ENCODE measurements at places on chromosomes 2 and 18.

DNA sequence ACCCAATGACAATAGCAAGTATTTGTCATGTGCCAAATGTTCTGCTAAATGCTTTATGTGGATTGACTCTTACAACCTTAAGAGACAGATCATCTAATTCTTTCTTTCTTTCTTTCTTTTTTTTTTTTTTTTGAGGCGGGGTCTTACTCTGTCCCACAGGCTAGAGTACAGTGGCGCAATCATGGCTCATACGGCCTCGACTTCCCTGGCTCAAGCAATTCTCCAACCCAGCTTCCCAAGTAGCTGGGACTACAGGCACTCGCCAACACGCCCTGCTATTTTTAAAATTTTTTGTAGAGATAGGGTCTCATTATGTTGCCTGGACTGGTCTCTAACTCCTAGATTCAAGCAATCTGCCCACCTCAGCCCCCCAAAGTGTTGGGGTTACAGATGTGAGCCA, 21.4 kb downstream of the TMEM247 start:
- no peak for DNase-seq

- DNase-seq: no peak
Observed at GRCh38 chr18:59062643-59063006, 77.1 kb upstream of the SEC11C start.

- no peak for DNase-seq
Observed at GRCh38 chr2:25339211-25339674, 2.5 kb downstream of the DNMT3A start.

DNA sequence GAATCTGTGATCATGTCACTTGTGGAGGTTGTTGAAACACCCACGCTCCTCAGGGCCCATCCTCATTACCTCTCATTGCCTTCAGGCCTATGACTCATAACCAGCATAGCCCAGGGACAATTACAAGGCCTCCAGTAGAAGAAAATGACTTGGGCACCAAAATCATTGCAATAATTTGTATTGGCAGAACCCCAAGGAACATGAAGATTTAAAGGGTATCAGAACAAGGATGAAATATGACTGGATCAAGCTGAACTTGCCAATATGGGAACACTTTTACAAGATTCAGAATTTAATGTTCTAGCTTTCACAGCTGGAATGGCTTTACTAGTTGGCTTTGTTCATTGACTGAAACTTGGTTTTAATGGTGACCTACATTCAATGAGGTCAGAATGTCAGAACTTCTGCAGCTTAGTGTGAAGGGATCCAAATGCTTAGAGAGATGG, 156.4 kb downstream of the COPS8 start:
- no peak for DNase-seq

- peak; percentile 49 for DNase-seq
Observed at GRCh38 chr2:239275044-239275685, 125.7 kb downstream of the HDAC4 start.

DNA sequence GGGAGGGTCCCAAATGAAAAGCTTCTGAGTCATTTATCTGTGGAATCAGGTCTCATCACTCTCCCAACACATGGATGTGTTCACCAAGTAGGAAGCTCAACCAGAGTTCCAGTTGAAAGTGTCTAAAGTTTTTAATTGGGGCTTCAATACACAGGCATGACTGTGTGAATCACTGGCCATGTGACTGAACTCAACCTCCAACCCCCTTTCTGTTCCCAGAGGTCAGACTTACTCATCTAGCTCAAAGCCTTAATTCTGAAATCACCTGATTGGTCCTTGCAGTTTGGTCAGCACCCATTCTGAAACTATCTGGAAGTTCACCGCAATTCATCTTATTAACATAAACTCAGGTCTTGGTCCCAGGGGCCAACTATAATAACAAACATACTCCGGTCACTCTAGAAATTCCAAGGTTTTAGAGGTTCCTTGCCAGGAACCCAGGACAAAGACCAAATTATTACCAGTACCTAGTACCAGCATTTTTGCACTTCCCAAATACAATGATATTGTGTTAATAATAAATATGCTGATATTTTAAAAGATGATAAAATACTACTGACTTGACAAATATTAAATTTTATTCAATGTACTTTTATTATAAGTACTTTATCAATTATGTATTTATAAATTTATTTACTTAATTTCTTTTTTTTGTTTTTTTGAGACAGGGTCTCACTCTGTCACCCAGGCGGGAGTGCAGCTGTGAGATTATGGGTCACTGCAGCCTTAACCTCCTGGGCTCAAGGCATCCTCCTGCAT, 10.7 kb upstream of the RBM45 start:
- no peak for DNase-seq

DNA sequence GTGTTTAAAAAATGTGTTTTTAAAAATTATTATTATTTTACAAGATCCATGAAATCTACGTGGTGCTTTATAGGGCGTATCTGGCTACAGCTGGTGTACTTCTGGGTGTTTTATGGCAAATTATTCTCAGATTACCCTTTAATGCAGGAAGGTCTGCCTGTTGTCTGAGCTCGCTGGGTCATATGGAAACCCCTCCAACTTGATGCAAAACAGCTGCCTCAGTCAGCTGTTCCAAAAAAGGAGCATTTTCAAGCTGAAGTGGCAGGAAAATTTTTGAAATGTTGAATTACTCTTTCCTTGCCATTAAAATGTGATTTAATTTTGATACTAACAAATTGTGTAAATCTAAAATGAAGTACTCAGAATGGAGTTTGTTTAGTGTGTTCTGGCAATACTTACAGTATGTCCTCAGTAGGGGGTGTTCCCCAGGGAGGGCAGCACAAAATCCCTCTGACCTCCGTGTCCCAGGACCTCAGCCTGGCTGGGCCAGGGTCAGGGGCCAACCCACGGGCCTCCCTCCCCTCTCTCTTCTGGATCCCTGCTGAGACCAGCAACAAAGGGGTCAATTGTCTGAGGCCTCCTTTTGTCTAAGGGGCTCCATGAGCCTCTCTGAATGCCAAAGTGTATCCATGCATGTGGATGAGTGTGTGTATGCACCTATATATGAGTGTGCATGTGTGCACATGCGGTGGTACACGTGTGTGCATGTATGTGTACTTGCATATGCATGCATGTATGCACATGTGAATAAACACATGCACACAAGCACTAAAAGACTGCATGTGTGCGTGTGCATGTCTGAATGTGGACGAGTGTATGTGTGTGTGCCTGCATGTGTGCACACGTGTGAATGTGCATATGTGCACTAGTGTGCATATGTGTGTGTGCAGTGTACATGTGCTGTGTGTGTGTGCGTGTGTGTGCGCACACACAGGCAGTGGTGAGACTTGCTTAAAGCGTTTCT, 105.4 kb downstream of the ACOXL start:
- DNase-seq: no peak

- no peak for DNase-seq
Observed at GRCh38 chr2:50066873-50067272, 912.6 kb upstream of the FSHR start.

DNA sequence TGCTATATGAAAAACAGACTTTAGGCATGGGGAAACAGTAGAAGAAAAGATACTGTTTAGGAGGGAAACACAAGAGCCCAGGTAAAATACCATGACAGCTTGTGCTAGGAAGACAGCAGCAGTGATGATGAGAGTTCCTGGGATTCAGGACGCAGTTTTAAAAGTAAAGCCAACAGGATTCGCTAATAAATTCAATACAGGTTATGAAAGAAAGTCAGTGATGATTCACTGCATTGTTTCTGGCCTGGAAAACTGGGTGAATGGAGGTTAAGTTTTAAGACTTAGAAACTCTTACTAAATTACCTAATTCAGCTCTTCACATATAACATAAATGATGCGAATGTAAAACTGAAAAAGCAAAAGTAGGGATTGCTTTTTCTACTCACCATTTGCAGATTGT, 27.9 kb upstream of the RNU4ATAC start:
- no peak for DNase-seq

DNA sequence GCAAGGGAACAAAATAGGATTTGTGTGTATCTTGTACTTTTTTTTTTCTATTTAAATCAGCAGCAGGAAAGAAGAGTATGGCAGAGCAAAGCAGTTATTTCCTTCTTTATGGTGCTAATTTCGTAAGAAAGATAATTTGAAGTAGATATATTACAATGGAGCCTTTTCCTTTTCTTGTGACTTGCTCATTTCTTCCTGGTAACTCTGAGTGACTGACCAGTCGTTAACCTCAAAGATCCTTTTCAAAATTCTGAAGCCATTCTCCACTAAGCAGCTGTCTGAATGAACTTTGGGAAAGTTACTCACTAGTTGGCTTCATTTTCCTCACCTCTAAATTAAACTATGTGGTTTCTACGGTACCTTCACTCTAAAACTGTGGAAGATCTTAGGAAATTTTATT, 24.6 kb downstream of the AFTPH start:
- no peak for DNase-seq

DNA sequence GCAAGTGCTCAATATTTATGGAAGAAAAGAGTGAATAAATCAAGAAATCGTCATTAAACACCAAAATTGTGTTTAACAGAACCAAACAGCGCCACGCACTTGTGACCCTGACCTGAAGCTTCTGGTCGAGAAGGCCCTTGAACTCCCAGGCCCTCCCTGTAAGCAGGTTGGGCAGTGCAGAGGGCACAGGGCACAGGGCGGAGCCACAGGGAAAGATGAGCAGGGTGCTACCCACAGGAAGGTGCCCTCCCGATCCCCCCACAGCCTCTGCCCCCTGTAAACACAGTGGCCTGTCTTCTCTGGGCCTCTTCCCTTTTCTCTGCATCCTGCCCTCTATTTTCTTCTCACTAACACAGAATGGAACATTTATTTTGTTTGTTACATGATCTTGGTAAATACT, 16.9 kb upstream of the TUBB6 start:
- DNase-seq: no peak
